A549 (cell line): ENCODE measurements at places on chromosomes 13 and 19.

DNA sequence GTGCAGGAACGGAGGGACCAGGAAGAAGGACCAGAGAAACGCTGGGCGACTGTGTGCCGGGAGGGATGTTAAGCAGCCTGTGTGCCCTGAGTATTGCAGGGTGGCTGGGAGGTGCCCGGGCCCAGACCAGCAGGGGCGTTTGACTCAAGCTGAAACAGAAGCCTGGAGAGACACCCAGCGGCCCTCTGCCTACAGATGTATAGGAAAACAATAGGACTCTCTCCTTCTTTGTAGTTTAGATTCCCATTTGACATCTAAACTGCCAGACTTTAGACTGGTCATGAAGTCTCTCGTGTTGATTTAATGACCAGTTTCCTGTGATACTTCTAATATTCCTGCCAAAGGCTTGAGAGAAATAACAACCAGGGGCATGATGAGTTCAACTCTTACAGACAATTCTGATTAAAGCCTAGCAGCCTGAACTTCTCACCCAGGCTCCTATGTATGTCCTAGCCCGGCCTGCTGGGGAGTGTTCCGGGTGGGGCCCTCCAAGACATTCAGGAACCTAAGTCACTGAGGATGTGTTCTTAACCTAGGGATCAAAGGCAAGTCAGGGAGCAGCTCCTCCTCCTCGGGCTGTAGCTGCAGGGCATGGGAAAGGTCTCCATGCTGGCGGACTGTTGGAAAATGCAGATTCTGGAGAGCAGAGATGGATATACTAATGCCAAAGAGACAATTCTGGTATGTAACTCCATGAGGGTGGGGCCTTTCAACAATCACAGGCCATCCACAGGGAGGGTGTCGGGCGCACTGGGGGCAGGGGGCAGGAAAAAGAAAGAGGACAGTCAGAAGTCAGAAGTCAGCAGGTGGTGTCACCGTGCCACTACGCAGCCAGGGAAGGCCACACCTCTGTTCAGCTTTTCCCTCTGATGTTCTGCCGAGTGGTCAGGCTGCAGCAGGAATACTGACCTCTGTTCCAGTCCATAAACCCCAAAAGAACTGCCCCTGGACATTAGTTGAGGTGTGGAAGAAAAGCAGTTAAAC lies 131.8 kb downstream of the STARD13 start:
- no peak for DNase-seq

DNA sequence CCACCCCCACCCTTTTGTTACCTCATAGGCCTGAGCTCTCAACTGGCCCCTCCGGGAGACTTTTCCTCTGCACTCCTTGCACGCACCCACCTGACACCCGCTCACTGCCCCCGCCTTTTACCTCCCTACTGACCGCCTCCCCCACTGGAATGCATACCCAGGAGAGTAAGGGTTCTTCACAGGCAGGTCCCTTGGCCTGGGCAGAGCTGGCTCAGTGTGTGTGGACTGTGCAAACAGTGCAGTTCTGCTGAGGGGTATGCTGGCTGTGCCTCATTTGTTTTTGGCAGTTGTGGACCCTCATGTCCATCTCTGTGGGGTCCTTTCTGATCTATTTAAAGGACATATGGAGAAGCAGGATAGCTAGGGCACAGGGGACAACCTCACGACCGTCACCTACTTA lies 5.0 kb downstream of the ZSCAN18 start:
- DNase-seq = no peak

DNA sequence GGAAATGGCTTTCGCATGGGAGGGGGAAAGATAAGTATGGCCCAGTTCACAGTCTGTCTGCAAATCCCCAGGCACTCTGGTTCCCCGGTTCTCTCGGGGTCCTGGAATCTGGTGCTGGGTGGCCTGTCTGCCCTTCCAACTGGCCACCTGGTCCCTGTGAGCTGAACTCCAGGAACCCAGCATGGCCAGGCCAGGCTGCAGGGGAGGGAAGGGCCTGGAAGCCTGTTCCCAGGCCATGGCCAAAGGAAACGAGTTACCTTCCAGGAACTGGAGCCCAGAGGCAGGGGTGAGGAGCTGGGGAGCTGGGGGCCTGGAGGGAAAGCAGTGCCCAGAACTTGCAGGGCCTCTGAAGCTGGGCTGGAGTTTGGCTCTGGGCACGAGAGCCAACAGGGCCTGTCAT lies 19.1 kb upstream of the PNMA8C start:
- DNase-seq = no peak

DNA sequence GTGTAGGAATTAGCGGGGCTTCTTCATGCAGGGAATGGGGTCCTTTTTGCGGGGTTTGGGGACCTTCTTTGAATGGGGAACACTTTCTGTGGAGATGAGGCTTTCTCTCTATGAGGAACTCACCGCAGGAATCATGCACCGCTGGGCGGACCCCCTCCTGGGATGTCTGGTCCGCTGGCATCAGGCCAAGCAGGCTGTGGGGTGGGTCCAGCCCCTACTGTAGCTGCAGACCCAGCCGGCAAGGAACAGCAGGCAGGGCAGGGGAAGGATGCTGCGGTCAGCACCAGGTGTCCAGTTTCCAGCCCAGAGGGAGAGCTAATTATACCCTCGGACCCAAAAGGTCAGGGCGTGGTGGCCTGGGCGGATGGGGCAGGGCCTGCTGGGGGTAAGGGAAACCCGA lies 1.8 kb downstream of the MYBPC2 start:
- DNase-seq = no peak
